ENCODE measurements at places on chromosomes 3 and 15.

DNA sequence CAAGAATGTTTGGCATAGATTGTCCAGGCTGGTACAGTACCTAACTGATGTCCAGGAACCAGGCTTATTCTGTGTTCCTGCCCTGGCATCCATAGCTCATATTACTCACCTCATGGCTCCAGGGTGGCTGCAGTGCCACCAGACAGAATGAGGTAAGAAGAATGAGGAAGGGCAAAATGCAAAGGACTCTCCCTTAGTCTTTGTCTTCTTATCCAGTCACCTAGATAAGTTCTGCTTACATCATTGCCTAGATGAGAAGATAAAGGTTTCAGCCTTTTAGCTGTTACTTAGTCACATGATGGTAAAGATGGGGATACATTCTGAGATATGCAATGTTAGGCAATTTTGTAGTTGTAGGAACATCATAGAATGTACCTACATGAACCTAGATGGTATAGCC, 45.8 kb downstream of the CHP1 start:
- no peak for DNase-seq

DNA sequence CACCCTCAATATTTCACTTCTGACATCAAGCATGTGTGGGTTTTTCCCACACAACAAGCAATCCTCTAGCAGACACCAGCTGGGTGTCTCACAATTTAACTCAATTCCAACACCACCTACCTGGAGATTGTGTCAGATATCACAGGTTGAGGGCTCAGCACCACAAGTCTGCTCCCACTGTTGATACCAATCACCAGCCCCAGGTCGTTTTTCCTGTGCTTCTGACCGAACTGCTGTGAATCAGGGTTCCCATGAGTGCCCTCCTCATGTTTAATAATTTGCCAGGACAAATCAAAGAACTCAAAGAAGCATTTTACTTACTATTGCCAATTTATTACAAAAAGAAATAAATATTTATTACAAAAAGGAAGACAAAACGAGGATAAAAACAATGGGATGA, 25.0 kb upstream of the PRR20G start:
- DNase-seq: no peak

DNA sequence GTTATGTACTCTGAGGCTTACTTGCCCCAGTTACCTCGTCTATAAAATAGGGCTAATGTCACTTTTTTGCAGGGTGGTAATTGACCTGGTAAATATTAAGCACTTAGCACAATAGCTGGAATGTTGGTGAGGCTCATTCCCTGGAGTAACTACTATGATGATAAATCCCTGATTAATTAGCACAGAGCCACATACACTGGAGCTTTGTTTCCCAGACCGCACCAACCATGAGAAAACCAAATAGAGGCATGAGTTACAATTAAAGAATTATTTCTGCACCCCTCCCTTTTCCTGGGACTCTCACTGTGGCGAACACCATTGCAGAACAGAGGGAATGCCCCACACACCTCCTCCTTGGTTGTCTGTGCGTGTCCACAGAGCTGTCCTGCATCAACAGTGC, 76.6 kb upstream of the CPOX start:
- no peak for DNase-seq

DNA sequence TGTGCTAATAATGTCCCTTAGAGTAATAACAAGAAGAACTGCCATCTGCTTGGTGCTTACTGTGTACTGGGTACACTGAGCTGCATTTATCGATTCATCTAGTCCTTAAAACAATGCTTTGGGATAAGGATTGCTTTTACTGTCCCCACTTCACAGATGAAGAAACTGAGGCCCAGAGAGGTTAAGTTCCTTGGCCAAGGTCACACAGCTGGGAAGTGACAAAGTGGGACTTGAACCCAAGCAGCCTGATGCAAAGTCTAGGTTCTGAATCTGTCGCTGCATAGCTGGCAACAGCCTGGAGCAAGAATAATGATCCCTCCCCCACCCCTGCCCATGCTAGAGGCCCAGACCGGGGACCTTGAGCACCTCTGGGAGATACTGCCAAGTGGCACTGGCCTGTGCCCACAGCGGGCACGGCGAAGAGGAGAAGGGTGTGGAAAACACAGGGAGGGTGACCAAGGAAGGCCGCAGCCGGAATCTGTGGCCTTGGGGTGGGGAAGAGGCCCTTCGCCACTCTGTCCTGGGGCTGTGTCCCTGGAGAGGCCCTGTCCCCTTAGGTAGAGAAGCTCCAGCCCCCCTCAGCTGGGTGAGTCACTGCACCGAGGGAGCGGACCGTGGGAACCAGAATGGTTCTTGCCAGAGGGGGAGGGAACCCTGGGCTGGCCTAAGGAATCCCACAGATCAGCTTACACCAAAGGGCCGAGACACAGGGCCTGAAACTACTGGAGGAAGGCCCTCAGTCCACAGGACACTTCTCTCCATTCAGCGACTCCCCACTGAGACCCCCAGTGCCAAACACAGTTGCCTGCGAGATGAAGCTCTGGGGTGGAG, 3.5 kb downstream of the PLXND1 start:
- DNase-seq: no peak

- DNase-seq: no peak
Measured at GRCh38 chr3:66457252-66457651, 43.6 kb downstream of the LRIG1 start.

DNA sequence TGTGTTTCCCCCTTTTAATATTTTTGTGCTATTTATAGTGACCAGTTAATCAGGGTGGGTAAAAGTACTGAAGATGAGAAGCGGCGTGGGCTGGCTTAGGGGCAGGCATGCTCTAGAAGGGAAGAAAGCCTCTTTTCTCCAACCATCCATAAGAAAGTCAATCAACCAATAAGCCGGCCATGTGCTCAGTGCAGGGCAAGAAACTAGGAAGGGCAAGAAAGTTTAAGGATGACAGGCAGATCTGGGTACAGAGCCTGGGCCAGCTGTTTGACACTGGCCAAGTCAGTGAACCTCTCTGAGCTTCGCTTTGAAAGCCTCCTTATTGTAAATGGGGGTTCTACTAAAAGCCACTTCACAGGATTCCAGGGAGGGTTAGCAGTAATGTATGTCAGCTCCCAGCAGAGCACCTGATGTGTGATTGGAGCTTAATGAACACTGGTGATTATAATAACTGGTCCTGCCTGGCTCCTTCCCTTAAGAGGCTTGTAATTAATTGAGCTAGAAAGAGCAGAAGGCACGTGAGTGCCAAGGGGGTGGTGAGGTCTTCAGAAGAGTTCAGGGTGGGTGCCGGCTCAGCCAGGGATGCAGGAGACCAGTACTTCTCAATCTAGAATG, 5.7 kb upstream of the CHRNA3 start:
- no peak for DNase-seq

DNA sequence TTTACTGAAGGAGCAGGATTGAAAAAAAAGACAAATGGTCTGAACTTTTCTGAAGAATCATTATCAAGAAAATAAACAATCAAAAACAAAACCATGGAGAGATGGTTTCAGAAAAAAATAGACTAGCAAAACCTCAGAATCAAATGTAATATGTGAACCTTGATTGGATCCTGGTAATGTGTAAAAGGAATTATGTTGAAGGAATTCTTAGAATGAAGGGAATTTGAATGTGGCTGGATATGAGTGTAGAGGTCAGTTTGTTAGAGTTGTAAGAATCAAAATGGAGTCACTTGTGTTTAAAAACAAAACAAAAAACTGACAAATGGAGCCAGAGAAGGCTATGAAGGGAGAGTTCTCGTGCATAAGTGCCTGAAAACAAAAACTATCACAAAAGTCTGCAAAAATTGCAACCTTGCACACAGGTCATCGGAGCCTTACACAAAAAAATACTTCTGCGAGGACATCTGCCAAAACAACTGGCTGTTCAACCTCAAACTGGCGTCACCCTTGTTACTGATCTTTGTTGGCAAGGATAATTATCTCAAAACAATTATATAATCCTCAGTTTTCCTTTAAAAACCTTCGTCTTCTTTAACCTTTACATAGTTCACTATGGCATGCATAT, 19.1 kb upstream of the ATP13A3 start:
- no peak for DNase-seq
